Activated gamma-delta T cell treated with anti-CD3 and anti-CD28 coated beads, Interleukin-2, amount 50 U/mL, for 16 hours (primary cell): ENCODE measurements at places on chromosomes 1 and 21.

DNA sequence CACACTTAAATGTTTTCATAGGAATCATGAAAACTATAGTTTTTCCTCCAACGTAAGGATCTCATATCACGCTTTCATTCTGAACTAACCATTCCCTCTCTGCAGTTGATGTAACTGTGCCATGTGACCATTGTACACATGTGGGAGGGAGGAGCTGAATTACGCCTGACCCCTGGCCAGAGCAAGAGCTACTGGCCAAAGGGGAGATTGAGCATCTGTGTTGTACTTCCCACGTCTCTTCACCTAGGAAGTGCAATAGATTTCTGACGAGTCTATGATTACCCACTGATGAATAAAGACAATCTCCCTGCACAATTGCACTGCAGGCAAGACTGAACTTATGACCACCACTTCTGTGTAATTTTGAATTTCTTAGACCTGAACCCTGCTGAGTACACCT is 24.0 kb downstream of the PTPRC start:
- no peak for DNase-seq

DNA sequence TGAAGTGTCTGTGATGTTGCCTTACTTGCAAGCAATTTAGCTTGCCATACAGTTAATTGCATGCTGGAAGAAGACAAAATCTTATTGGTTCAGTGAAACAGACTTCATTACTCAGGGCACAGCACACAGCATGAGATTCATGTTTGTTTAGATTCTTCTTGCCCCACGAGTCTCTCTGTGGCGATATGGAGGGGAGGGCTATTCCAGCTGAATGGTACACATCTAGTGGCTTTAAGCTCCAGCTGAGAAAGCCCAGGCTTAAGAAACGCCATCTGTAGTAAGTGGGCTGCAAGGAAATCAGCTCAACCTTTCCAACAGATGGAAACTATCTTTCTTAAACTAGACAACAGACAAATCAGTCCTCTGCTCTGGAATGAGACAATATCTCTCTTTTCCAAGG is 1022.0 kb downstream of the NCAM2 start:
- no peak for DNase-seq

DNA sequence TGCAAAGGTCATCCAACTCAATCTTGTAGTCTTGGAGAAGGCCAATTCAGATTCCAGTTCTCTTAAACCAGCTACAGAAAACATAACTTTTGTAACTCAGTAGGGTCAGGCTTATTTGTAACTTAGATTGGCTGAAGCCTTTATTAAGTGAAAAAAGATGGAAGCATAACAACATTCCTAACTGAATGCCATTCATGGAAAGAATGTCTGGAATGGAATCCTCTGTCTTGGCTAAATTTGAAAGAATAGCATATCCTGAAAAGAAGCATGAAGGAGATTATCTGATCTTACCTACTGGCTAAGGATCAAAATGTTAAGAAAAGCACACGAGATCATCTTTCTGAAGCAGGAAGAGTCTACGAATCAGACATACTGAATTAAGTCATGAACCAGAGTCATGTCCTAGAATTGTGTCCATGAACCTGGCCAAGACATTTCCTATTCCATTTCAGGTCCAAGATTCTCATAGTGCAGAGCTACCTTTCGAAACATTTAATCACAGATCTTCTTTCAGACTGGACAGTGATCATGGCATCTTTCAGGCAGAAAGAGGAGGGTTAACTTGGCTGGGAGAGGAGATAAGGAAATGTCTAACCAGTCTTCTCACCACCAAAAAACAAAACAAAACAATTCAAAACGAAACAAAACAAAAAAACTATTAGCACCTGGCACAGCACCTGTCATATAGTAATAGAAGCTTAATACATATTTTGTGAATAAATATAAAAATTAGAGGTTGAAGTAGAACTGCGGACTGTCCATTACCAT is 75.6 kb downstream of the XCL2 start:
- no peak for DNase-seq

DNA sequence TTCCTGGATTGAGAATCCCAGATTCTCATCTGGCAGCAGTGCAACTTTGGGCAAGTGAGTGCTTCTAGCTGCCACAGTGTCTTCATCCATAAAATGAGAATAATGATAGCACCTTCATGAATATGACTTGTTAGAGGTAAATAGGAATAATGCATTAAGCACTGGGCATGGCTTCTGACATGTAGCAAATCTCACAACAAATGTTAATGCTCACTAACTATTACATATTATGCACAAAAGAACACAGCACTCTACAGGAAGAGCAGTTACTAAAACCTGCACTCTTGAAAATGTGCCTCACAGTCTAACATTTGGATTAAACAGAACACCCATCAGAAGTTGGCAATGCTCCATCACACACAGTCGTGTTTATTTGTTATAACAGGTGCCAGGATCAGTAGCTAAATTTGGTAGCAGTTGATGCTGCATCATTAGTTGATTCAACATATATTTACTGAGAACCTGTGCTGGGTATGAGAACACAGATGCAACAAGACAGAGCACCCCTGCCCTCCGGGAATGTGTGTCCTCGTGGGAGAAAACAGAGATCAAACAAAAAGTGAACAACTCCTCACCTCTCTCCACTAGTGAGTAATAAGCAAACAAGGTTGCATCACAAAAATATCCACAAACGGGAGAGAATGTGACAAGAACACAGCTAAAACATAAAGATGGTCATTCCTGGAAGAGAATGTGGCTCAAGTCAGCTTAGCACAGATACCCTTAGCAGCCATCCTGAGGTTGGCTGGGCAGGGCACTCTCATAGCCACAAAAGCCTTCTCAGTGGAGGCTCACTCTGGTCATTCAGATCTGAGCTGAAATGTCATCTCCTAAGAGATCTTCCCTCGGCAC is 26.2 kb upstream of the LBR start:
- no peak for DNase-seq

GRCh38 chr1:7684132-7684531 is 87.0 kb upstream of the VAMP3 start:
- no peak for DNase-seq

DNA sequence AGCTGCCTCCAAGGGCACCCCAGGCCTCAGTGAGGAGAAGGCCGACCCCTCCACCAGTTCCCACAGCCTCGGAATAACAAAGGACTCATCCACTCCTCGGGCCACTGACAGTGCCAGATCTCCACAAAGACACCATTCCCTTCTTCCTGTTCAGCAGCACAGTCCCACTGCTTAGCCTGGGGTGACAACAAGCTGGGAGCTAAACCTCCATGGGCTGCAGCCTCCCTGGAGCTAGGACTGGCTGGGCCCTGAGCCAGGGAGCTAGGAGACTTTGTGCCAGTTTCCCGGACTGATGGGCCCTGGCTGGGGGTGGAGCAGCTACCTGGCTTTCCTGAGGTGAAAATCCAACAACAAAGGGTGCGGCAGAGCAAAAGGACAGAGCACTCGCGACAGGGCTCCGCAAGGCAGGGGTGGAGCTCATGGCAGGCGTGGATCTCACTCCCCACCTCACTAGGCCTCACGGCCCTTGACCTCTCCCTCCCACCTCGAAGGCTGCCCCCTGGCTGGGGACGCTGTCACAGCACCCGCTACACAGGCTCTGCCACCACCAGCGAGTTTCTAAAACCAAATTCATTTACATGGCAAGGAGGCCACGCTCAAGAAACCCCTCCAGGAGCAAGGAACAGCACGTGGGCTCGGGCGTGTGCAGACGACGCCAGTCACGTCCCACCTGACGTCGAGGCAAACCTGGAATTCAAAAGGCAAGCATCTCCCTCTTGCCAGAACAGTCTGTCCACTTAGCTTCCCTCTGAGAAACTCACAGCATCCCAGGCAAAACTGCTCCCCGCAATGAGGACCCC is 13.8 kb downstream of the SLC35E2B start:
- no peak for DNase-seq

GRCh38 chr1:161171191-161171590 is 5.0 kb downstream of the PPOX start:
- no peak for DNase-seq

DNA sequence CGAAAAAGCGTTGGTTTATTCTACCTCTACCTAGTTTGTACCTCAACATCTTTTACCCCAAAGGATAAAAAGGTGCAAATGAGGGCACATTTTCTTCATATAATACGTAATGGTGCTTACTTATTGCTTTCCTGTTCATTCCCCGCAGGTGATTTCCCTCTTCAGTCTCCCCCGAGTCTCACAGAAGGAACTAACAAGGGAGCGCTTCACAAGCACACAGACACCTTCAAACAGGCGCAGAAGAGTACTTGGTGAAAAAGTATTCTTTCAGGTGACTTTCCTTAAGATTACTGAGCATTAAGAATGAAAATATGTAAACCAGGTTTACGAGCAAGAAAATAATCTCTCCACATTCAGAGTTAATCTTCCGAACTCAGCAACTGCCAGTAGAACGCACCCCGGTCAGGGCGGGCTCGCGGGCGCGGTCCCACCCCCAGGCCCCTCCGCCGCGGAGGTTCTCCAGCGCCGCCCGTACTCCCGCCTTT is 511 bp upstream of the RABGAP1L start:
- no peak for DNase-seq

GRCh38 chr1:221228594-221228993 is 349.4 kb downstream of the HLX start:
- DNase-seq, result no peak

GRCh38 chr1:156230473-156230837 is 11.5 kb upstream of the BGLAP start:
- no peak for DNase-seq

DNA sequence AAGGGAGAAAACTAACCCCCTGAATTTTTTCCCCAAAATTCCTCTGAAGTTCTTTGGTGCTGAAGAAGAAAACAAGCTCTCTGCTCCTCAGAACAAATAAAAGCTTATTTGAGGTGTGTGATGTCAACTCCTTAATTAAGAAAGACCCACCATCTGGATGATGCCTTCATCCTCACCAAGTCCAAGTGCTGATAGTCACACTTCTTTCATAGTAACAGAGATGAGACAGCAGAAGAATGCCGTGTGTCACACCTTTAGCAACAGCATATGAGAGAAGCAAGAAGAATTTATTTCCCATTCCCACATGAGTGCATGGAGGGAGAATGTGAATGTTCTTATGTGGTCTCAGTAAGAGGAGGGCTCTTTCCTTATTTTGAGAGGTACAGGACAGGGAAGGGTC is 91.2 kb downstream of the TGFB2 start:
- DNase-seq, result no peak

- DNase-seq, result no peak
Observed at GRCh38 chr1:217528271-217528670, 102.6 kb downstream of the GPATCH2 start.

DNA sequence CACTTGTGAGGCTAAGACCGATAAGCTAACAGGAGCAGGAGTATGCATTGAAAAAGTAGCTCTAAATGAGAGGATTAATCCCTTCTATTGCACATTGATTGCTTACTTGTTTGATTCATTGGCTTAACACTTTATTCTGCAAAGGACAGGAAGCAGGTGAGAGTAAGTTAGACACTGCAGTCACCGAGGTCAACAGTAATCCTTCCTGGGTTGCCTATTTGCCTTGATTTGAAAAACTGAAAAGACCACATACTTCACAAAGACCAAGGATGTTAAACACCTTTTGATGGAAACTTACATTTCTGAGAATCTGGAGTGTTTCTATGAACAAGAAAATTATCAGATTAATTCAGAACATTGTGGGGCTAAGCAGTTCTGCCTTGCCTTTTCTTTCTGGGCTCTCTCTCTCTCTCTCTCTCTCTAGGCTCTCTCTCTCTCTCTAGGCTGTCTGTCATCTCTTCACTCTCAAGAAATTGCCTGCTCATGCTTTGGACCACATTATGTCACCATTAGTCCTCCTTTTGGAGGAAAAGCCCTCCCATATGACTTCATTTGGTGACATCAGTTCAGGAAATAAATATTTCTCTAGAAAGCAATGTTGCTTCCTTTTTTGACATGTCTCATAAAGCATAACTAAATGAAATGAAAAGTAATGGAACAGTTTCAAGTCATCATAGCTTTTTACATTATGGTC is 103.8 kb downstream of the TNFSF18 start:
- DNase-seq, result no peak

GRCh38 chr1:208207388-208208131 is 36.6 kb downstream of the PLXNA2 start:
- DNase-seq, result no peak

GRCh38 chr1:6585841-6586240 is 6.0 kb downstream of the ZBTB48 start:
- no peak for DNase-seq

- DNase-seq, result no peak
Observed at GRCh38 chr1:62905309-62905708, 121.4 kb downstream of the ATG4C start.

- DNase-seq, result no peak
Observed at GRCh38 chr21:37496972-37497371, 130.4 kb downstream of the DYRK1A start.

- DNase-seq, result no peak
Observed at GRCh38 chr1:216325946-216326345, 97.3 kb downstream of the USH2A start.

- DNase-seq, result no peak
Observed at GRCh38 chr1:76959556-76959955, 92.3 kb downstream of the ST6GALNAC5 start.

- DNase-seq, result no peak
Observed at GRCh38 chr1:107135463-107135862, 5.4 kb upstream of the NTNG1 start.

- no peak for DNase-seq
Observed at GRCh38 chr1:92872719-92873118, 40.9 kb downstream of the RPL5 start.

- DNase-seq, result no peak
Observed at GRCh38 chr1:62316135-62316534, 3.1 kb downstream of the KANK4 start.

DNA sequence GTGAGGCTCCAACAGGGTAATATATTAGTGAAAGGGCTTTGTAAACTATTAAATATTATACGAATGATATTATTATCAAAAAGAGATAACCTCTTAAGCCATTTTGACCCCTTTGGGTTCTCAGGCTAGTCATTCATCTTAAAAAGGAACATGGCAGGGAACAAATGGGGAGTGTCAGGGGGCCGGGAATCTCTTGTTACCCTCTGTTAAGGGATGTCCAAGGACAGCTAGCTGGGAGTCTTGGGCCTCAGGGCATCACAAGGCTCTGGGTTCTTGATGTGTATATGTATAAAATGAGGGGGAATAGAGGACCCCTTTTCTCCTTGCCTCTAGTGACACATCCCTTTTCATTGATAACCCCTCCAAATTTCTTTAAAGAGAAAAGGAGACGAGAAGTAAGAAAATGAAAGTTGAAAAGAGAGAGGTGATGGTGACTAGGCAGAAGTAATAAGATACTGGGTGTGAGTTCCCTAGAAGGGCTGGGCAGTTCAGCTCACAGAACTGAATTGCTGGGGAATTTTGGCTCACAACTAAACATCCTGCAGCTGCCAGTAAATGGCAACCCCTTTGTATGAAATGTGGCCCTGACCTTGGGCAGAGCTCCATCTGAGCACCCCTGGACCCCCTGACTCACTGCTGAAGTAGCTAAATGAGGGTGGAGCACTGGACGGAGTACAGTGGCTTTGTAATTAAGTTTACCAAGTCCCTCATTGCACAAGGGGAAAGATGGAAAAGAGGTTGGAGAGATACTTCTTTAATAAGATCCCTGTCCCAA is 20.0 kb upstream of the ZNF326 start:
- no peak for DNase-seq

- DNase-seq, result no peak
Observed at GRCh38 chr1:160640359-160641123, 6.3 kb downstream of the SLAMF1 start.

- DNase-seq, result no peak
Observed at GRCh38 chr1:204249736-204250427, 36.1 kb upstream of the GOLT1A start.

GRCh38 chr1:47611992-47612391 is 174.1 kb downstream of the FOXD2 start:
- no peak for DNase-seq

GRCh38 chr1:78743626-78744025 is 94.0 kb downstream of the IFI44 start:
- DNase-seq, result no peak
